Mesenteric fat pad (tissue), 1 donor: ENCODE measurements at places on chromosomes 16 and 17. TPM values are rescaled to one million over a fixed set of nuclear protein-coding genes. Genes with fewer than 3 reads are reported as not detected.

DNA sequence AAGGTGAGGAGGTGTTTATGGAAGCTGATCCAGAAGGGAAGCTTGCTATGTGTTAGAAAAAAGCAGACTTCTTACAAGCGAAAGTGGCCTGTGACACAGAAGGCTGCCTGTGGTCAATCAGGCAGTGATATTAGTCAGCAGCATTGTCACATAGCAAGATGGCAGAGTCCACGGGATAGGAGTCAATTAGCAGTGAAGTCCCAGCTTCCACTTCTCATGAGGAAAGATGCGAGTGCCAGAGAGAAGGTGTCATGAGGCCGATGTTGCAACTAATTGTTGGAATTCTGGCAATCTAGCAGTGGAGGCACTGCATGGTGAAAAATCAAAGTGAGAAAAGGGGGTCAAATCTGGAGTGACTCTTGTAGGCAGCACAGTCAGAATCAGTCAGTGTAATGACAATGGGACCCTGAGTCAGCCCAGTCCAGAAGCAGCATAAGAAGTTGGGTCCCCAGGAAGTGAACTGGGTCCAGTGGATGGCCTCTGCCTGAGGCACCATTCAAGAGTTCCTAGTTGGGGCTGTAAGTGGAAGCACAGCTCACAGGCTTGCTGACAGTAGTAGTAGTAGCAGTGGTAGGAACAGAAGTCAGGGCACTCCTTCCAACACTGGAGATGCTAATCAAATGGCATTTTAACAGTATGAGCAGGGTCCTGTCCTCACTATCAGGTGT lies 85.1 kb downstream of the TNFRSF13B start:
- peak; percentile 64 for DNase-seq

DNA sequence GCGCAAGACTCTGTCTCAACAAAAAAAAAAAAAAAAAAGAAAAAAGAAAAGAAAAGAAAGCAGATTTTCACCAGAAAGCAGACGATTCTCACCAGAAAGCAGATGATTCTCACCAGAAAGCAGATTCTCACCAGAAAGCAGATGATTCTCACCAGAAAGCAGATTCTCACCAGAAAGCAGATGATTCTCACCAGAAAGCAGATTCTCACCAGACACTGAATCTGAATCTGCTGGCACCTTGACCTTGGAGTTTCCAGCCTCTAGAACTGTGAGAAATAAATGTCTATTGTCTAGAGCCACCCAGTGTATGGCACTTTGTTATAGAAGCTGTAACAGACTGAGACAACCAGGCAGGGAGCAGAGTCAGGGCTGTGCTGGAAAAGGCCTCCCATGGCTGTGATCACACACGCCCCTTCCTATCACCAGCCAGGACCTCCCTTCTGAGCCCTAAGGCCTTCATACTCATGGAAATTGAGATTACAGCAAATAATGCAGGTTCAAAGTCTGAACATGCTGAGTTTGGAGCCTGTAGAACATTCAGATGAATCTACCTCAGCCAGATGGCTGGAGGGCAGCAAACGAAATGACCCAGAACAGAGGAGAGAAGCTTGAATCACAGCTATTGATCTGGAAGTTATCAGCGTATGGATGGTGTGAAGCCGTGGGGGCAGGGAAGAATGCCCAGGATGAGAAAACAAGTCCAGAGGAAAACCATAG lies 309.3 kb downstream of the SLC39A11 start:
- DNase-seq = no peak

- DNase-seq = no peak
These were observed 164.1 kb downstream of the CDH8 start for GRCh38 chr16:61871837-61872777.

DNA sequence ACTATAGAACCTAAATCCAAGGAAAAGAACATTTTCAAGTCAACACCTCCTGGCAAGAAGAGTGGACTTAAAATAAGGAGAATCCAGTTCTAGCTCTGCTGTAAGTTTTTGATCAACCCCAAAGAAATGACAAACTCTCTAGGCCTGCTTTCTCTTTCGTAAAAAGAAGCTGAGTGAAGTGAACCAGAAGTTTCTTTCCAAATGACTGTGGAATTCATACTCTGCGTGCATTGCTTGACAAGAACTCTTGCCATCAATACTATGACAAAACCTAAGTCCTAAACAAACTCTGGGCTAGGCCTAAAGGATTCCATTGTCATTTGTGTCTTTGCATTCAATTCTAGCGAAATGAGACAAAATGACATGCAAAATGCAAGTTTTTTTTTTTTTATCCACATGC lies 187.5 kb upstream of the SOX9 start:
- DNase-seq = no peak

DNA sequence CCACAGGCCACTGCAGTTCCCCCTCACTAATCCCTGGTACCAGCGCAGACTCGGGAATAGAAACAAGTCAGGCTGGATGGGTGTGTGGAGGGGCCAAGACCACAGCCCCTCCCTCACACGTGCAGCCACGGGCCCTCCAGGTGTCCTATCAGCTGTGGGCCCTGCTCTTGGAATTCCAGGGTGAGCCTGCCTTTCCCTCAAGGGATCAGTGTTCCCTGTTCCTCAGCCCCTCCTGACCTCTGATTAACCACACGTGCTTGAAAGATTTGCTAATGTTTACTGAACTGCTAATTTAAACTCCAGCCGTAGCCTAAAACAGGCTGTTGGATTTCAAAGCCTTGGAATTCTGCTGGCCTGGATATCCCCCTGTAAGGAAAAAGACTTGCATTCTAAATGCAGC lies 146.4 kb downstream of the SOCS1 start:
- DNase-seq = no peak

GRCh38 chr16:81497690-81498089 lies 53.1 kb downstream of the CMIP start:
- DNase-seq = no peak

GRCh38 chr16:67206838-67207248 lies 7.9 kb downstream of the ELMO3 start:
- DNase-seq = no peak

DNA sequence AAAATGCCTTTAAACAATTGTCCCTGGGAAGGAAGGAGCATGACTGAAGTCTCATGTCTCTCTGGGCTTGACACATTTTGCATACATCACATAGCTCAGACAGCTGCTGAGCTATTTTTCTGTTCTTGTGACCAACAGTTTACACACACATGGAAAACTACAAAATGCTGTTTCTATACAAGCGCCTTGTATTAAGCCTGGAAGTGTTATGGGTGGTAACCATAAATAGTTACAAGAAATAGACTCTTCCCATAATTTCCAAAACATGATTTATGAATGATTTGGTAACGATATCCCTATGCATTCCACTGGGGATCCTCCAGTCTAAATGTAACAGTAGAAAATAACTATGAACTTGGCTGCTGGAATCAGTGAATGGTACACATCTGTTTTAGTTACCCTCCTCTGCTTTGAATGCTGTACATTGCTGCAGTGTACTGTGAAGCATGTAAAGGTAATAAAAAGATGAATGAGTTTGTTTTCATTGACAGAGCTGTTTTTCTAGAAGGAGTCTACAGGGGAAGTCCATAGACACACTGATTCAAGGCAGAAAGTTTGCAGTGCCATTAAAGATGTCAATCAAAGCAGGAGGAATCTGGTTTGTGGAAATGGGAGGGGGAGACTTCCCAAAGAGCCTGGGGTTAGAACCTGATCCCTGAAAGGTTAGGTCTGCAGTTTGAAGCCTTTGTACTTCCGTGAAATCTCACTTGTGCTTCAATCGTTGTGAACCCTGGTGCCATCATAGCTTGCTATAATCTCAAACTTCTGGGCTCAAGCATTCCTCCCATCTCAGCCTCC lies 5.0 kb downstream of the ACSF2 start:
- DNase-seq = no peak

DNA sequence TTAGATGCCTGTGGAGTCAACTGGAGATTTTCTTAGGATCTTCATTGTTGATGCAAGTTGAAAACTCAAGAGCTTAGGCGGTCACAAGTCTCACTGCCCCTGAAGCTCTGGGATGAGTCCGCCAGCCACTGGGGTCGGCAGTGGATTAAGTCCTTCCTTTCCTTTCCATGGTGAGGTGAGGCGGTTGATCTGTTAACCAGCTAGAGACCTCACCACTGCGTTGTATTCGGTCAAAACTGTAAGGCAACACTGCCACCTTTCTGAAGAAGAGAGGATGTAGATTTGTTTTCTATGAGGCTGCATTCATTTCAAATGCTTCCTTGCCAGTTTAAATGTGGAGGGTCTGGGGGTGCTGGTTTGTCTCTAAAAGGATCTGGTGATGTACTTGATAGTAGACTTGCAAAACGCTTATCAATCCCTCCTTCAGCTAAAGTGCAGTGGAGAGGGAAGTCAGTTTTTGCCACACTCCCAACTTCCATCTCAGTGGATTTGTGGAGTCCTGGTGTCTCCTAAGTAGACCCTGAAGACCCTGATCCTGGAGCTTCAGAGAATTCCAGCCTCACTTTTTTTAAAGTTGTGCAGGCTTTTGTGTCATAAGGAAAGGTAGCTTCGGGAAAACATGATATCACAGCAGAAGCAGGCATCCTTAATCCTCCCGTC lies 1.7 kb downstream of the MYOCD start:
- DNase-seq = no peak

- DNase-seq = no peak
These were observed 173.3 kb upstream of the CACNG5 start for GRCh38 chr17:66661411-66662256.

GRCh38 chr17:81865733-81866439 lies 5.3 kb downstream of the ARHGDIA start:
- DNase-seq = no peak

- no peak for DNase-seq
These were observed 405.5 kb upstream of the HSBP1 start for GRCh38 chr16:83402160-83402814.

DNA sequence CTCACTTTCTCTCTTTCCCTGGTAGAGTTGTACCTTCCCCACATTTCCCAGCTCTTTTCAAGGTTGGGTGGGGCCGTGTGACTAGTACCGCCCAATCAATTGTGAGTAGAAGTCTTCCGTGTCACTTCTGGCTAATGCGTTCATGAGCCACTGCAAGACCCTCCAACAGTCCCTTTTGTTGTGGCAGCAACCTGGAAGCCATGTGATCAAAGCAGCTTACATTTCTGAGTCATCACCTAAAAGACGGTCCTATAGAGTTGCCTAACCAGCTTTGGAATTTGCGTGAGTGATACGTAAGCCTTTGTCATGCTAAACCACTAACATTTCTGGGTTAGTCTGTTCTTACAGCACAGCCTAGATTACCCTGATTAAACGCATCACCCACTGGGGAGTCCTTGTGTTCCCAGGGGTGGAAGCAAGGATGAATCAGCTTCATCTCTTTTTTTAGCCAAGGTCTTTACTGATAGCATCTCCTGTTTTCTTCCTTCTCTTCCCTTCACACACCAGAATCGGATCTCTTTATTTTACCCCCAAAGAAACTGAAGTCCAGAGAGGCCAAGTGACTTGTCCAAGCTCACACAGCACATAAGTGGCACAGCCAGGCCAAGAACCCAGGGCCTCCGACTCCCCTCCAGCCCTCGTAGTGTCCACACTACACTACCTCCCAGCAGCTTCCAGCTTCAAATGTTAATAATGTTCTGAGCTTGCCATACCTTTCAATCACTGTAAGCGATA lies 366.3 kb upstream of the XYLT1 start:
- DNase-seq = no peak

DNA sequence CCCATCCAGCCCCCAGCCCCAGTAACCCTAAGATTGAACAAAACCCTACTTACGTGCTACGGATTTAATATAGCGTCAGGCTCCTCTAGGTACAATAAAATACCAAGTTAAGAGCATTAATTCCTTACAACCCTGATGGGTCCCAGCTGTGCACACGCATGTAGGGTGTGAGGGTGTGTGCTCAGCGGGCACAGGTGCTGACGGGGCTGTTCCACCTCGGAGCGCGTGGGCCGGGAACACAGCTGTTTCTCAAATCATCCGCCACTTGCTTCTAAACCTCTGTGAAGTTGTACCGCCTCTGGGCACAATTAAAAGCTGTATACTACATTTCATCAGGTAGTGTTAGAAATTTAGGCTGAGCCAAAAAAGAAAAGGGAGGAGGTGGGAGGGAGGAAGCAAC lies 478.6 kb downstream of the MAF start:
- DNase-seq = no peak

- no peak for DNase-seq
These were observed 99.6 kb downstream of the SKAP1 start for GRCh38 chr17:48330421-48330820.

GRCh38 chr17:51165680-51166197 lies 472 bp upstream of the NME2 start:
- DNase-seq = peak; percentile 88

- DNase-seq = no peak
These were observed 16.2 kb downstream of the RPH3AL start for GRCh38 chr17:336110-337021.

Gene SALL1
- total RNA-seq = 0.45 TPM

Gene CPHXL2
- not detected for total RNA-seq

Gene YBX2
- total RNA-seq = 2.3 TPM

Gene MFAP4
- total RNA-seq = 96.7 TPM

Gene TBC1D3
- total RNA-seq = not detected

Gene EPN3
- not detected for total RNA-seq

Gene TTLL6
- total RNA-seq = not detected

Gene ABCC11
- 0.22 TPM for total RNA-seq

Gene TBX2
- total RNA-seq = 16.1 TPM

Gene MYCBPAP
- 0.61 TPM for total RNA-seq

Gene CTRB2
- total RNA-seq = 4.1 TPM

Gene KRTAP4-3
- total RNA-seq = not detected

Gene CTRL
- total RNA-seq = 1.3 TPM

Gene DNAAF8
- total RNA-seq = 1.3 TPM
